T-helper 17 cell (primary cell): ENCODE measurements at places on chromosomes 12 and 14. TPM values are rescaled to one million over a fixed set of nuclear protein-coding genes. Genes with fewer than 3 reads are reported as not detected.
A peak's percentile ranks its signal among the peaks of the same experiment; 100 is the strongest.

DNA sequence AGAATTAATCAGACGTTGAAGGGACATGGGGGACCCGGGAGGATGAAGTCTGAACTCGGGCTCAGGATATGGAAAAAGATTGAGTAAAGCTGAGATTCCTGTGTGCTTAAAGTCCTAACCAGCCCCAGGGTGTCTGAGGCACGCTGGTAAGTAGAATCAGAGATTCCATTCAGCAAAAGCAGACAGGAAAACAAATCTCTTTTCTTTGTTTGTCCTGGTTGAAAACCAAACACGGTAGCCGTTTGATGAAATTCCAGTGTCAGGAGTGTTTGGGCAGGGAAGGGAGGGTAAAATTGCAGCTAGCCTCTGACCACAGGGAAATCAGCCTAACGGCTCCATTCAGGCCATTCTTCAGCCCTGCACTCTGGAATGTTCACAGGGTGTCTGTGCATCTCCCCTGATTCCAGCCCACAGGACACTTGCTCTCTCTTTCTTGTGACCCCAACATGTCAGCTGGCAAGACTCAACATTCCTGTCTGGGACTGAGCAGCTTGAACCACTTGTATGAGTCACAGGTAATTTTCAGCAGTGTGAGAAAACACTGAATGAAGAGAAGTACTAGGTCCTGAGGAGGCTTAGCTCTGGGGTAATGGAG is 31.0 kb downstream of the NINJ2 start:
- peaks cover 13% of the 10 kb centered on the region for H3K4me1 ChIP-seq
- DNase-seq, result no peak
- H3K36me3 ChIP-seq, result peaks cover 3% of the 10 kb centered on the region
- no peak overlapping the region for H3K27ac ChIP-seq
- H3K27me3 ChIP-seq, result no peaks in the 10 kb centered on the region
- H3K4me3 ChIP-seq, result no peak overlapping the region

Gene TMBIM6
- total RNA-seq, result 325 TPM

Gene CABP1
- not detected for total RNA-seq

Gene GMFB
- 25.4 TPM for total RNA-seq

DNA sequence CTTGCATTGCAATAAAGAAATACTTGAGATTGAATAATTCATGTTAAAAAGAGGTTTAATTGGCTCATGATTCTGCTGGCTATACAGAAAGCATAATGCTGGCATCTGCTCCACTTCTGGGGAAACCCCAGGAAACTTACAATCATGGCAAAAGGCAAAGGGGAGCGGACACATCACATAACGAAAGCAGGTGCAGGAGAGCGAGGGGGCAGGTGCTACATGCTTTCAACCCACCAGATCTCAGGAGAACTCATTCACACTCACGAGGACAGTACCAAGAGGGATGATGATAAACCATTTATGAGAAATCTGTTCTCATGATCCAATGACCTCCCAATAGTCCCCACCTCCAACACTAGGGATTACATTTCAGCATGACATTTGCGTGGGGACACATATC is 172.6 kb downstream of the RASSF9 start:
- no peak overlapping the region for H3K27ac ChIP-seq
- no peaks in the 10 kb centered on the region for H3K36me3 ChIP-seq
- no peaks in the 10 kb centered on the region for H3K27me3 ChIP-seq
- H3K4me3 ChIP-seq, result no peak overlapping the region
- no peaks in the 10 kb centered on the region for H3K4me1 ChIP-seq

GRCh38 chr14:94157197-94157596 is 16.9 kb upstream of the PPP4R4 start:
- DNase-seq, result no peak
- peaks cover 2% of the 10 kb centered on the region for H3K36me3 ChIP-seq
- H3K4me3 ChIP-seq, result no peak overlapping the region
- peak overlapping the region; percentile 79 for H3K27ac ChIP-seq

GRCh38 chr12:13576935-13577500 is 380.5 kb downstream of the EMP1 start:
- no peak overlapping the region for H3K27ac ChIP-seq
- H3K4me1 ChIP-seq, result no peaks in the 10 kb centered on the region
- no peaks in the 10 kb centered on the region for H3K36me3 ChIP-seq
- no peak overlapping the region for H3K4me3 ChIP-seq

GRCh38 chr14:33676891-33677290 is 274.0 kb downstream of the EGLN3 start:
- DNase-seq, result no peak
- H3K36me3 ChIP-seq, result no peaks in the 10 kb centered on the region
- H3K4me3 ChIP-seq, result no peak overlapping the region
- peaks cover 2% of the 10 kb centered on the region for H3K4me1 ChIP-seq

GRCh38 chr14:85764822-85765221 is 234.9 kb downstream of the FLRT2 start:
- H3K27me3 ChIP-seq, result no peaks in the 10 kb centered on the region
- no peaks in the 10 kb centered on the region for H3K36me3 ChIP-seq
- H3K27ac ChIP-seq, result no peak overlapping the region
- no peak overlapping the region for H3K4me3 ChIP-seq

DNA sequence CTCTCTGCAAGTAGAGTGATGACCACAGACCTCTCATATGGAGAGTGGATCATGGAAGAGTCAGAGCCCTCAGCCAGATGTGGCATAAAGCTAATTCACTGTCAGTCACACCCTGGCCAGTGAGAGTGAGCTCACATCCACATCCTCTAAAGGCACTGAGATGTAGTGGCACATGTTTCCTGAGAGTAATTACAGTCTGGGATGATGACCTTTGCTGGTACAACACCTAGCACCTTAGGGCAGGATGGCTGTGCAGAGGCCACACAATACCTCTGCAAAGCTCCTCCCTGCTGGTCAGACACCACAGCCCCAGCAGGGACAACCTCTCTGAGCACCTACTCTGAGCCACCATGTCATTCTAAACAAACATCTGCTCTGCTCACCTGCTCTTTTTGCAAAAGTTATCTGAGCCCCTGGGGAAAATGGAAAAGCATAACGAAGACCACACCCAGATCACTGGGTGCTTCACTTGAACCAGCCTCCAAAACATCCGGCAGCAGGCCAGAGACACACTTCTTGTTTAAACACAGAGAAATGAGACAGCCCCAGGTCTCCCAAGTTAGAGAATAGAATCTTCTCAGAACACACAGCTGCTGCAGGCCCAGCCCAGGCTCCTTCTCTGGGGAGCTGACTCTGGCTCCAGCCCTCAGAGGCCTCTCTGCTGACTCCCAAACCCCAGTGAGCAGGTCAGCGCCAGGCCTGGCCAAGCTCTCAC is 30.3 kb downstream of the PITPNM2 start:
- H3K27me3 ChIP-seq, result no peaks in the 10 kb centered on the region
- H3K36me3 ChIP-seq, result no peaks in the 10 kb centered on the region
- DNase-seq, result no peak
- H3K27ac ChIP-seq, result peak overlapping the region; percentile 91
- H3K4me3 ChIP-seq, result peak overlapping the region; percentile 33
- H3K4me1 ChIP-seq, result peaks cover 27% of the 10 kb centered on the region

DNA sequence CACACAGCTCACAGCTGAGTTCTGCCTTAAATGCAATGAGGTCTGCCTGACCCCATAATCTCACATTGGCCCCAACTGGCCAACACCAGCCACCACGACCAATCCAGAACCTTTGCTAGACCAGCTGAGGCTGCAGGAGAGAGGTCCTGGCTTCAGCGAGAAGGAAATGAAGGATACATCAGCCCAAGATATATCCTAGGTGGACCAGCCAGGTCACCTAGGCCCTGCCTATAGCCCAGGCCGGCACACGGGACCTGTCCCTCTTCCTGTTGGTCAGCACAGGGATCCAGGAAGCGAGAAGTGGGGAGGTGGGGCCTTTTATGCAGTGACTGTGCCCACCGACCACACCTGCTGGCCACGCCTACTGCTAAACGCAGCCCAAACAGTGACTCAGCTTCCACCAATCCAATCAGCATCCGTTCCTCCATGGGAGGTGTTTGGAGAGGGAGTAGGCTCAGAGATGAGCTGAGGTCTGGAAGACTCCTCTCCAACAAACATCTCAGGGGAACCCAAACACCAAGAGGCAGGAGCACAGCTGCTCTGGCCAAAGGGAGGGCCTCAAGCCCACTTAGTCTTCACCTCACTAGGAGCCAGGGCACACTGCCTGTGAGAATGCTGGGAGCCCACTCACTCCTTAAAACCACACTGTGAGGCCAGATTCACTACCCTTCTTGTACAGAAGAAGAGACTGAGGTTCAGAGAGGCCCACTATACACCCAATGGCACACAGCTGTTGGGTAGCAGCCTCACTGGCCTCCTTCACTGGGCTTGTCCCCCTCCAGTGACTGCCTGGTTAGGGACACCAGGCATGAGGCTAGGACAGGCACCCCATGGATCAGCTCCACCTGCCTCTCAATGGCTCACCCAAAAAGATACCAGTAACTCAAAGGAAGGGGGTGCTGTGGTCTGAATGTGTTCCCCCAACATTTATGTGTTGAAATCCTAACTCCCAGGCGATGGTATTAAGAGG is 51.3 kb upstream of the PPP2R5C start:
- DNase-seq, result no peak
- no peaks in the 10 kb centered on the region for H3K36me3 ChIP-seq
- H3K4me1 ChIP-seq, result peaks cover 20% of the 10 kb centered on the region
- no peaks in the 10 kb centered on the region for H3K27me3 ChIP-seq
- H3K4me3 ChIP-seq, result no peak overlapping the region
- H3K27ac ChIP-seq, result peak overlapping the region; percentile 62

GRCh38 chr14:91872517-91873470 is 5.5 kb upstream of the TC2N start:
- peak overlapping the region; percentile 100 for H3K27ac ChIP-seq
- DNase-seq, result peak; percentile 62
- H3K36me3 ChIP-seq, result no peaks in the 10 kb centered on the region
- peaks cover 68% of the 10 kb centered on the region for H3K4me1 ChIP-seq
- H3K4me3 ChIP-seq, result peak overlapping the region; percentile 88

DNA sequence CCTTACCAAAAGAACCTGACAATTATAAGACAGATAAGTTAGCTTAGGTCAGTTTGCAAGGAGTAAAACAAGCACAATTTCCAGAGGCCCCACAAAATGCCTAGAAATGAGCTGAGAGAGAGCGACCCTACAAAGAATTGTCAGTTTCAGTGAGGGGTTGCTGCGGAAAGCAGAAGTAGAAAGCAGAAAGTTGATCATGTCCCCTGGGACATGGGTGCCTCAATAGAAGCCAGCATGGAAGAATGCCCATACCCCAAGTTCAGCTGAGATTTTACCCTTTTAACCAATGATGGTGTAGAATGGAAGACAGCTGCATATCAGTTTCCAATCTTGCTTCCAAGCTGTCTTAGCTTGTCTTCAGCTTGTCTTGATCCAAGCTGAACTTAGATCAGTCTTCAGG is 21.8 kb upstream of the CRY1 start:
- H3K36me3 ChIP-seq, result no peaks in the 10 kb centered on the region
- no peak overlapping the region for H3K4me3 ChIP-seq
- peaks cover 41% of the 10 kb centered on the region for H3K27me3 ChIP-seq
- no peak overlapping the region for H3K27ac ChIP-seq
- DNase-seq, result no peak

Gene TCL1B
- total RNA-seq, result not detected

- no peak overlapping the region for H3K27ac ChIP-seq
- H3K36me3 ChIP-seq, result no peaks in the 10 kb centered on the region
- H3K4me3 ChIP-seq, result no peak overlapping the region
- H3K27me3 ChIP-seq, result no peaks in the 10 kb centered on the region
Measured at GRCh38 chr14:51138404-51139103, 43.6 kb upstream of the TRIM9 start.

DNA sequence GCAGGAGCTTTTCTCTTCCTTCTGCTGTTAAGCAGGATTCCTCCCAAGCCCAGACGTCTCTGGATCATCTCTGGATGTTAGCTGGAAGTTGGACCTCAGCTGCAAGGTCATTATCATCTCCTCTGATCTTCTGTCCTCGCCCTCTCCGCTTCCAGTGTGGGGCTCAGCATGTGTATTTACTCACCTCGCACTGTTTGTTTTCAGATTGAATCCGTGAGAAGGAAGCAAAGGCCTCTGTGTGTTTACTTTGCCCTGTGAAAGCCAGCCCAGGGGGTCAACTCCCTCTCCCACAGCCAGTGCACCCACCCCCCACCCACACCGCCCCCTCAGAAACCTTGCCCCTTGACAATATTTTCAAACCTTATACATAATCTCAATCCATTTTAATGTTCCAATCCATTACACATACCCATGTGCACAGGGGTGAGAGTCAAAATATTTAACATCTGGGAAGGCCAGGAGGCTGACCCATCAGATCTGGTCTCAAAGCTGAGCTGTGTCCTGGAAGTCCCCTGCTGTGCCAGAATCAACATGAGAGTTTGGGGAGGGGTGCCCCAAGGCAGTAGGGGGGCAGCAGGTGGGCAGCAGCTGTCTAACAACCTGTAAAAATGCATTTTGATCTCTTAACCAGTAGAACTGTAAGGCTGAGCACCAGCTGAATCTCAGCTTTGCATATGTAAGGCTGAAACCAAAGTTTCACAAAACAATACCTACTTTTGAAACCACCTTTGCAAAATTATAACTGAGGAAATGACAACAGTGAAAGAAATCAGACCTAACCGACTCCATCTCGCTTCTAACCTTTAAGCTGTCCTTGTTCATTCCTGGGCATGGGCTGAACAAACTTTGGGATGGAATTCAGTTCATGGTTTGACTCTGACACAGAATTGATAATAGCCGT is 157.9 kb downstream of the ZNF664 start:
- no peaks in the 10 kb centered on the region for H3K36me3 ChIP-seq
- peaks cover 33% of the 10 kb centered on the region for H3K27me3 ChIP-seq
- H3K4me3 ChIP-seq, result peak overlapping the region; percentile 19
- no peak overlapping the region for H3K27ac ChIP-seq
- no peak for DNase-seq

Gene R3HDM2
- total RNA-seq, result 101 TPM

DNA sequence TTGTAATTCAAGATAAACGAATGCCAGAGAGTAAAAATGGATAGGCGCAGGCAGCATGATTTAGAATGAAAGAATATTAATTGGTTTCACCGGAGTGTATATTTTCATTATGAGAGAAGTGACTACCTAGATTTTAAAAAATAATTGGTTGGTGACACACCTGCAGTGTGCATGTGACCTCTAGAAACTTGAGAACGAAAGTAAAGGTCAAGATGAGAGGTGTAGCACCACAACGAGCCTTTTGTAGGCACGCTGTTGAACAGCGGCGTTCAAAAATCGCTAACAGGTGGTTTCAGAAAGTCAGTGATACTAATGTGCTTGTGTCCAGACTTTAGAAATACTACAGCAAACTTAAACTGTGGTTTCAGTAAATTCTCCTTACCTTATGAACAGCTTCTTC is 123.8 kb downstream of the NPAS3 start:
- H3K27me3 ChIP-seq, result no peaks in the 10 kb centered on the region
- no peaks in the 10 kb centered on the region for H3K36me3 ChIP-seq
- no peaks in the 10 kb centered on the region for H3K4me1 ChIP-seq
- H3K27ac ChIP-seq, result no peak overlapping the region
- H3K4me3 ChIP-seq, result no peak overlapping the region
- DNase-seq, result no peak

GRCh38 chr12:67816269-67816668 is 167.7 kb downstream of the DYRK2 start:
- no peak overlapping the region for H3K4me3 ChIP-seq
- DNase-seq, result no peak
- H3K27me3 ChIP-seq, result no peaks in the 10 kb centered on the region
- peaks cover 2% of the 10 kb centered on the region for H3K4me1 ChIP-seq
- H3K27ac ChIP-seq, result no peak overlapping the region

Gene C12orf60
- not detected for total RNA-seq

- peaks cover 37% of the 10 kb centered on the region for H3K27me3 ChIP-seq
- no peak overlapping the region for H3K4me3 ChIP-seq
- peaks cover 4% of the 10 kb centered on the region for H3K4me1 ChIP-seq
- no peaks in the 10 kb centered on the region for H3K36me3 ChIP-seq
Measured at GRCh38 chr12:94867066-94867855, 136.2 kb downstream of the NDUFA12 start.
